Brain microvascular endothelial cell (primary cell): ENCODE measurements at places on chromosomes 6 and 20.

DNA sequence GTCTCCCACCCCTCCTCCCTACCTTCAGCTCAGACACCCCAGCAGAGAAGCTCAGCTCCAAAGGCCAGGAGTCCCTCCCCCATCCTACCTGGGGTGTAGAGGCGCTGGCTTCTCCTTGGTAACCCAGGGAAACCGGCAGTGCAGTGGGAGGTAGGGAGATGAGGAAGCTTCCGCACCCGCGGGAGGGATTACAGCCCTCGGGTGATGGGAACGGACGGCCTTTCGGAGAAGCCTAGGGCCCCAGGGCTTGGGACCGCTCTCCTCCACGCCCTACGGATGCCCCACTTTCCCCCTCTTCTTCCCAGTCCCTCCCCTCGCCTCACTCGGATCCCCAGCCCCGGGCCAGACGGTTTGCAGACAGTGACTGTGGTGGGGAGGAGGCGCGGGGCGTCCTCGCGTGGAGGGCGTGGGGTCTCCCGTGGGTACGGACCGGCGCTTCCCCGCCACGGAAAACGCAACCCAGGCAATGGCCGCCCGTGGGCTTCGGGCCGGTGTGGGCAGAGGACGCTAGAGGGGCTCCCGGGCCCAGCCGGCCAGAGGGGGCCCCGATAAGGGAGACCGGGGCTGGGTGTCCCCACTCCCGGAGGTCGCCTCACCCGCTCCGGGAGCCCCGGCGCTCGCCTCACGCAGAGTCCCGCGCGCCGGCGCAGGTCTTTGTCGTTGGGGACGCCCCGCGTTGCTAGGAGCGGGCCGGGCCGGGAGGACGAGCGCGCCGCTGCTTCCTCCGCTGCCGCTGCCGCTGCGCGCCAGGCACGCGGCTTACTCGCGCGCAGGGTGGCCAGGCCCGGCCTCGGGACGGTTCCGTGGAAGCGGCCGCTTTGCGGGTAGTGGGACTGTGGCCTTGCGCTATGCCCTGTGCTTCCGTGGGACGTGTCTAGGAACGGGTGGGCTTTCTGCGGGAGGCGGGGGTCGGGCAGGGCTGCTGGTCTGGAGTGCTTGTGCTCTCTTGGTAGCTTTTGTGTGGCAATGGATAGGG lies 15.8 kb downstream of the AARS2 start:
- no peak for DNase-seq

GRCh38 chr20:62734326-62734725 lies 25.7 kb downstream of the NTSR1 start:
- DNase-seq: no peak

GRCh38 chr6:3023663-3024483 lies 24.2 kb downstream of the NQO2 start:
- peak; percentile 91 for DNase-seq

DNA sequence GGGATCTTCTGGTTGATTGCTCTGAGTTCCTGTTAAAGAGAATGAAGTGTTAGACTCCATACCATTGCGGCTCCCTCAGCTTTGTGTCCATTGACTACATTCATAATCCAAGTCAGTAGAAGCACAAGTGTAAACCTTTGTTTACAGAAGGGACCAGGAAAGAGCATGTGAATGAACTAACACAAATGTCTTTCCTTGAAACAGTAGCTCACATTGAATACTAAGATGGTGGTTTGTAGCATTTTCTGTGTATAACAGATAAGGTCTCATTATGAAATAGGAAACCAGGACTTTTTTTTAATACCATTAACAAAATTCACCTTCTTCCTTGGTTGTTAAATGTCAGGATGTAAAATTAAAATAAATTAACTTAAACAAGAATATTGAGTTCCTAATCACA lies 8.4 kb downstream of the STXBP5 start:
- no peak for DNase-seq

DNA sequence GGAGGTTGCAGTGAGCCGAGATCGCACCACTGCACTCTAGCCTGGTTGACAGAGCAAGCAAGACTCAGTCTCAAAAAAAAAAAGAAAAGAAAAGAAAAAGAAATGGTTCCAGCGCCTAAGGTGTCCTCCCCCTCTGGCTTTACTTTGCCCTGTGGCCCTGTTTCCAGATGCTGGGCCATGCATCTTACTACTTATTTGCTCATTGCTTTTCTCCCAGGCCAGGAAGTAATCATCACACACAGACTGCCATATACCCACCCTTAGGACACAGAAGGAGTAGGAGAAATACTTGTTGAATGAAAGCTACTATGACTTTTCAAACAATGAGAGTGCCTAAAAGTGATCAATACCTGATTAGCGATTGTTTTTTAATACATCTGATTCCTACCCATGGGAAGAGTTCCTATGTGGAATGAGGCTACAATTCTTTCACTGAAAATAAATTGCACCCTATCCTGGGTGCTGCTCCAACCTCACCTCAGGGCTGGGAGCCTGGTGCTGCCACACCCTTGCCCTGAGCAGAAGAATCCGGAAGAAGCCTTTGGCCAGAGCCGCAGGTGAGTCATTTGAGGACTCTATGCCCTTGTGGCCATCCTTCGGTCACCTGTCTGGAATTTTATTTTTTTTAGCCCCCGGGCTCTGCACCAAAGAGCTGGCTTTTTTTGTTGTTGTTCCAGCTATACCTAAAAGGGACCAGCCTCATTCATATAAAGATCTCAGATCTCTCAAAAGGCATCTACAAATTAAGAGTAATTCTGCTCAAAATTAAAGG lies 22.7 kb upstream of the TFAP2C start:
- DNase-seq: no peak

DNA sequence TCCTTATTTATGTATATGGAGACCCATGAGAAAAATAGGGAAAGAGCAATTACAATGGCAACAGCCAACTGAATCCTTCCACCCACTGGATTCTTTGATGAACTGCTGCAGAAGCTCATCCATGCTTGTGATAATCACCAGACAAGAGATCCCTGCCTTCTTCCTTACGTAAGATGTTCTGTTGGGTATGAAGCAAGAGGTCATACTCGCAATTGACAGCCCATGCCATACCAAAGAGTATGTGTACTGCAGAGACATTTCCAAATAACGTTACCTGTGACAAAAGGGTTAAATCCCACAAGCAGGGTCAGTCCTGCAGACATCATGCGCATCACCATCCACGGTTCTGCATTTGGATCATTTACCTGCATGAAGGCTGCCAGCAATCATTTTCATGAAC lies 27.8 kb downstream of the ELOVL5 start:
- no peak for DNase-seq

- DNase-seq: no peak
Measured at GRCh38 chr6:95784869-95785268, 207.5 kb downstream of the MANEA start.

GRCh38 chr20:19463597-19463996 lies 251.2 kb downstream of the SLC24A3 start:
- no peak for DNase-seq
